NCI-H774 (cell line): ENCODE measurements at places on chromosomes 2 and 18.
A peak's percentile ranks its signal among the peaks of the same experiment; 100 is the strongest.

DNA sequence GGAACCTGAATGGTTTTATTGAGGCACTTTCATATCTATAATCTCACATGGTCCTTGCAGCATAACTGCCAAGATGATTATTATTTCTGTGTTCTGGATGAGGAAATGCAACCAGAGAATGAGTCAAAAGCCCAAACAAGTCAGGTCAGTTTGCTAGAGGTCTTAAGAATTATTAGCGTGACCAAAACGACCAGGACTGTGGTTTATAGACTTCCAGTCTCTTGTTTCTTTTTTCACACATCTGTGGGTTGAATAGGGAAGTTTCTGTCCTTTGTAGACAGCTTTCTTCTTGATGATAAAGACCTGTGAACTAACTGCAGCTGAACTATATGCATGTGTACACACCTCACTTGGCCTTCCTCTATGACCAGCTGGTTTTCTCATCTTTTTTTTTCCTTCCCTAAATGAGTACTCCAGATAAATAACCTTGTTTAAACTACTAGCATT lies 13.9 kb downstream of the ADAM23 start:
- DNase-seq, result no peak

GRCh38 chr2:209501579-209501978 lies 77.7 kb downstream of the MAP2 start:
- DNase-seq, result peak; percentile 60

GRCh38 chr2:24410976-24411375 lies 50.6 kb upstream of the ITSN2 start:
- DNase-seq, result no peak

GRCh38 chr2:33511141-33511540 lies 34.7 kb downstream of the RASGRP3 start:
- DNase-seq, result no peak

- DNase-seq, result no peak
These were observed 58.2 kb downstream of the KIAA1328 start for GRCh38 chr18:36887114-36887513.

- DNase-seq, result no peak
These were observed 12.0 kb upstream of the GALM start for GRCh38 chr2:38653715-38654527.

DNA sequence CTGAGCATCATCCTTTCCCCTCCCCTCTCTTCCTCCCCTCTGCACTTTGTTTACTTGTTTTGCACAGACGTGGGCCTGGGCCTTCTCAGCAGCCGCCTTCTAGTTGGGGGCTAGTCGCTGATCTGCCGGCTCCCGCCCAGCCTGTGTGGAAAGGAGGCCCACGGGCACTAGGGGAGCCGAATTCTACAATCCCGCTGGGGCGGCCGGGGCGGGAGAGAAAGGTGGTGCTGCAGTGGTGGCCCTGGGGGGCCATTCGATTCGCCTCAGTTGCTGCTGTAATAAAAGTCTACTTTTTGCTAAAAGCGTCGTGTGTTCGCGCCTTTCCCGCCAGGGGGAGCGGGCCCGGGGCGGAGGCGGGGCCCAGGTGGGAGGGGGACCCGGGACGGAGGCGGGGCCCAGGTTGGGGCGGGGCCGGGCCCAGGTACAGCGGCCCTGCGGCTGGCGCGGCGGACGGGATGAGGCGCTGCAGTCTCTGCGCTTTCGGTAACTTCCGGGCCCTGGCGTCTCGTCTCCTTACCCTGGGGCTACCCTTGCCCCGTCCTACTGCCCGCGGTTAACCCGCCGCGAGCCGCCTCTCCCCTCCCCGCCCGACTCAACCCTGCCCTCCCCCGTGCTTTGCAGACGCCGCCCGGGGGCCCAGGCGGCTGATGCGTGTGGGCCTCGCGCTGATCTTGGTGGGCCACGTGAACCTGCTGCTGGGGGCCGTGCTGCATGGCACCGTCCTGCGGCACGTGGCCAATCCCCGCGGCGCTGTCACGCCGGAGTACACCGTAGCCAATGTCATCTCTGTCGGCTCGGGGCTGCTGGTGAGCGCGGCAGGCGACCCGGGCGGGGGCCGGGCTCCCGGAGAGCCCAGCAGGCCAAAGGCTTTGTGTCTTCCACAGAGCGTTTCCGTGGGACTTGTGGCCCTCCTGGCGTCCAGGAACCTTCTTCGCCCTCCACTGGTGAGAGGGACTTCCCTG lies at the start of gene KRTCAP3:
Gene KRTCAP3 (plus strand): TSS at position 424 of the 962 bp plus-strand sequence. CDS start 32 bp downstream, at position 456.
- DNase-seq, result no peak
